ENCODE measurements at places on chromosomes 6 and 20. TPM values are rescaled to one million over a fixed set of nuclear protein-coding genes. Genes with fewer than 3 reads are reported as not detected.
A peak's percentile ranks its signal among the peaks of the same experiment; 100 is the strongest.

ZNF831 gene
- total RNA-seq, result 0.08 TPM

DNA sequence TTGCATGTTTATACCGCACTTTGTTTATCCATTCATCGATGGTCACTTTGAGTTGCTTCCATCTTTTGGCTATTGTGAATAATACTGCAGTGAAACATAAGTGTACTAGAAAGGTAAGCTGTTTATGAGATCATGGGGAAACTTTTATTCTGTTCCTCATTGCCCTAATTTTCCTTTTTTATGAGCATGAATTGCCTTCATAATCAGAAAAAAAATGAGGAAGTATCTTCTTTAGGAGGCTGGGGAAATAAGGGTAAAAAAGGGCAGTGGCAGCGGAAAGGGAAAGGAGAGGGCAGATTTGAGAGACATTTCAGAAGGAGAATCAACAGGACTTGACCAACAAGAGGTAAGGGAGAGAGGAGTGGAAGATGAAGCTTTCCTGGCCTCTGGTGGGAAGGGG lies 14.3 kb upstream of the SERINC3 start:
- DNase-seq, result no peak

GABRR1 gene
- not detected for total RNA-seq

GRCh38 chr6:159821122-159821521 lies 21.0 kb downstream of the PNLDC1 start:
- no peak for DNase-seq

- peak; percentile 74 for DNase-seq
These were observed 353 bp downstream of the TRAM2 start for GRCh38 chr6:52576392-52577021.

GRCh38 chr6:27312146-27312949 lies at the start of gene POM121L2:
Gene POM121L2, minus strand, starts transcription at chr6:27312273. Its CDS starts 103 bp downstream, at chr6:27312170.
- peak; percentile 42 for DNase-seq

BANF2 gene
- not detected for total RNA-seq

- no peak for DNase-seq
These were observed 4.3 kb downstream of the RPS12 start for GRCh38 chr6:132818404-132819359.

GRCh38 chr6:154792761-154793160 lies 59.5 kb downstream of the SCAF8 start:
- no peak for DNase-seq

VWA7 gene
- total RNA-seq, result 9.5 TPM

VARS2 gene
- 17.2 TPM for total RNA-seq

DNA sequence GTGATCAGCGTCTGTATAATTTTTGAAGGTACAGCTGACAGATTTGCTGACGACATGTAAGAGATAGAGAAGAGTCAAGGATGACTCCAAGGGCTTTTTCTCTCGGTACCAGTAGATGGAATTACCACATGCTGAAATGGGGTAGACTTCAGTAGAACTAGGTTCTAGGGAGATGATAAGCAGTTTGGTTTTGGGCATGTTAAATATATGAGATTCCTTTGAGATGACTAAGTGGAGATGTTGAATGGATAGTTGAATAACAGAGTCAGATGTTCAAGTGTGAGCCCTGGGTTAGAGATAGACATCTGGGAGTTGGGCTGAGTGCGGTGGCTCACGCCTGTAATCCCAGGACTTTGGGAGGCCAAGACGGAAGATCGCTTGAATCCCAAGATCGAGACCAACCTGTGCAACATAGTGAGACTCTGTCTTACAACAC lies 50.0 kb downstream of the PHF20 start:
- DNase-seq, result no peak

GRCh38 chr6:54817236-54817635 lies 29.3 kb upstream of the FAM83B start:
- DNase-seq, result no peak

GRCh38 chr6:43702534-43703440 lies 15.2 kb upstream of the MRPS18A start:
- DNase-seq, result peak; percentile 95

GRM1 gene
- 2.2 TPM for total RNA-seq

DNA sequence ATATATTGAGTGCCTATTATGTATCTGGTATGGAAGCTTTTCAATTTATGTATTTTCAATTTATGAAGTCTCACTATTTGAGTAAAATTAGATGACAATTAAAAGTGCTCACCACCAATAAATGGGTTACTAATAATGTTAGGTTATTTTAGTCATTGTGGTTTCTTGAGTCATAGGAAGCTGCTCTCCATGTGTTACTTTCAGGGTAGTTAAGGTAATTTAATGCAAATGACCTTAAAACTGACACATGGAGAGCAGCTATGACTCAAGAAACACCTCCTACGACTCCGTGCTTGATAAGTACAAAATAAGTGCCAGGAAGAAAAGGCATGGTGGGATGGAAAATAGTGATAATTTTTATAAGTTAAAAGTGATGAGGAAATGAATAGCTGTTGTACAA lies 16.5 kb upstream of the TINAG start:
- DNase-seq, result no peak
